HepG2 (cell line): ENCODE measurements at places on chromosomes 3 and 15.

DNA sequence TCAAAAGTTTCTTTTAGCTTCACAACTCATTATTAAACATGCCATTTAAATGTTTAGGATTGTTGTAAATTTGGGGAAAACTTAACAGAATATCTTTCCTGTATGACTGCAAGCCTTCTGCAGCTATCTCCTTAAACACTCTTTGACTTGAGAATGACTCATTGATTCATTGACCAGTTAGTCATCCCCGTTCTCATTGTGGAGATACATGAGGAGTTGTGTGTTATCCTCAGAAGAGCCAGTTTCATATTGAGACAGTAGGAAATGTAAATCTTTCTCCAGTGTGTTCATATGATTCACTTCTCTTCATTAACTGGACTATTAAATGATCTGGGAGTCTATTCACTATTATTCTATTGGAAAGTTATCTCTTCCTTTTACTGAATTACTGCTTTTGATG, 83.0 kb downstream of the CRYGS start:
- no peak overlapping the region for H3K4me3 ChIP-seq
- H3K36me3 ChIP-seq, result no peaks in the 10 kb centered on the region
- DNase-seq, result no peak
- H3K27ac ChIP-seq, result no peak overlapping the region

DNA sequence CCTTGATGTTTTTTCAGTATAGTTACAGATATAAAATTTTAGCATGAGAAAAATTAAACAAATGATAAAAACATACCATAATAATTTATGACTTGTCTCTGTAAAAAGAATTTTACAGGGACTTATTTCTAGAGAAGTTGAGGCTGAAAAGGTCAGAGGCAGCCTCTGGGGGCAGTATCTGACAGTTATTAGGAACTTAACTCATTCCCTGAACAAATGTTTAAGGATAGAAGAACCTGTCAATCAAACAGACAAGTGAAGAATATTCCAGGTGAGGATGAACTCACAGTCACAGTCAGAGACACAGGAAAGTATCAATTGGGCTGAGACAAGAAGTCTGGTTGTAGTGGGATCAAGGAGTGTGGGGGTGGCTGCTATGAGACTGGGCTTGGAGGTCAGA, 7.3 kb downstream of the MYLK start:
- no peaks in the 10 kb centered on the region for H3K36me3 ChIP-seq
- H3K27ac ChIP-seq, result no peak overlapping the region
- no peak overlapping the region for H3K4me3 ChIP-seq

- no peaks in the 10 kb centered on the region for H3K36me3 ChIP-seq
- DNase-seq, result no peak
- no peaks in the 10 kb centered on the region for H3K27me3 ChIP-seq
- peaks cover 36% of the 10 kb centered on the region for H3K4me1 ChIP-seq
- H3K4me3 ChIP-seq, result no peak overlapping the region
Measured at GRCh38 chr3:185981621-185982020, 43.8 kb upstream of the TRA2B start.

- no peak for DNase-seq
- no peaks in the 10 kb centered on the region for H3K27me3 ChIP-seq
- H3K36me3 ChIP-seq, result no peaks in the 10 kb centered on the region
- no peaks in the 10 kb centered on the region for H3K4me1 ChIP-seq
- no peak overlapping the region for H3K4me3 ChIP-seq
Measured at GRCh38 chr3:170753421-170754310, 116.3 kb downstream of the RPL22L1 start.

DNA sequence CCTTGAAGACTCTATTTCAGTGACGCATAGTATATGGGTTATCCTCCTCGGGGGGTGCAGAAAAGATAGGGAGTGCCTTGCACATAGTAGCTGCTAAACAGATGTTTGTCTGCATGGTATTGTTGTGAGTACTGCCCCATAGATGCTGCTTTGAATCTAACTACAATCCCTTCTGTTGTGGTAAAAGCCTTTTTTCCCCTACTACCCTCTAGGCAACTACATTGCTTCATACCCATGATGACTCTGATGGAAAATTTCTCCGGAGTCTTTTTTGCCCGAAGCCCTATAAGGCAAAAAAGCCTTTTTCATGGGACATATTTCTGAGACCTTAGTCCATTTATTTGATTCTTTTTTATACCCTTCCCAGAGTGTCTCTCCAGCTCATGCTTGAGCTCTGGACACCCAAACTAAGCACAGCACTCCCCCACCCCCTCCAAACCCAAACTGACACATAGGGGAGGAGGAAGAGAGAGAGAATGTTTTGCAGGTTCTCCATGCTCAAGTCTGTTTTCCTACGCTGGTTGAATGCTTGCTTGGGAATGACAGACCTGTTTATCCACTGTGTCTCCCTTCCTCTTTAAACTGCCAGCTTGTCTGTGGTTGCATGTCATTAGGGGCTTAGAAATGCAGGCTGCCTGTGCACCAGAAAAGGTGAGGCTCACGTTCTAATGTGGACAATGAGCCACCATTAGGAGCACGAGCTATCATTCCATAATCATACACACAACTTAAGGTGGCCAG, 52.9 kb downstream of the LRTM1 start:
- no peaks in the 10 kb centered on the region for H3K27me3 ChIP-seq
- H3K27ac ChIP-seq, result no peak overlapping the region
- DNase-seq, result no peak
- no peak overlapping the region for H3K4me3 ChIP-seq

DNA sequence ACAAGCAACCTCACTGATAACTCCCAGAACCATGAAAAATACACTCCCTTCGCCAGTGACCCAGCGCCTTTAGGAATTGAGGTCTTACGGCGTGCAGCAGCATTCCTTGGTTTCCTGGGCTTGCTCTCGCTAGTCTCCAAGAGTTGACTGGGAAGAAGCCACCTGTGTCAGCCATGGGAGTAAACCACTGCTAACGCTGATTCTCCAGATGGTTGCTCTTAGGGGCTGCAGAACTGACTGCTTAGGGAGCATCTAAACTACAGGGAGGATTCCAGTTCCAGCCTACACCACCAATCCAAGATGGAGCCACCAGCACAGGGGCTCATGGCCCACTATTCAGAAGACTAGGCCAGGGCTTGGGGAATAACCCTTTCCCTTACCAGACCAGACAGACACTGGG, 2.4 kb downstream of the RBPMS2 start:
- H3K4me1 ChIP-seq, result peaks cover 8% of the 10 kb centered on the region; the same call in 1 of the 2 replicates
- peaks cover 7% of the 10 kb centered on the region for H3K27me3 ChIP-seq
- no peak overlapping the region for H3K27ac ChIP-seq
- no peak for DNase-seq
- no peaks in the 10 kb centered on the region for H3K36me3 ChIP-seq

GRCh38 chr15:94125698-94126097, 105.7 kb upstream of the MCTP2 start:
- no peak overlapping the region for H3K4me3 ChIP-seq
- DNase-seq, result no peak
- no peaks in the 10 kb centered on the region for H3K4me1 ChIP-seq
- H3K27me3 ChIP-seq, result no peaks in the 10 kb centered on the region
- H3K27ac ChIP-seq, result no peak overlapping the region

DNA sequence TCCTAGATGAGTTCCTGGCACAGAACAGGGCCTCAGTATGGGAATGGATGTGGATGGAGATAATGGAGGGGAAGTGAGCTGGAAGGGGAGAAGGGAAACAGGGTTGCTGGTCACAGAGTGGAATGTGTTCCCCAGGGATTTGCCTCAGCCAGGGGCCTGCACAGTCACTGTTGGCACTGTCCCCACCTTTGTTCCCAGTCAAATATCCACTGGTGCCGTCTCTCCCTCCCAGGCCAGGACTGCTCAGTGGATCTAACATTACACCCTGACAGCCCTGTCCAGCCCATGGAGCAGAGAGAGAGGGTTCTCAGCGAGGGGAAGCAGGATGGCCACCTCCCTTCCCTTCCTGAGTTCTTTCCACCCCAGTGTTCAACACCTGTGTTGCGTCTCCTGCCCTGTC, 1.5 kb upstream of the PPP1R2 start:
- H3K27me3 ChIP-seq, result no peaks in the 10 kb centered on the region; the same call in 2 of the 3 replicates
- no peaks in the 10 kb centered on the region for H3K36me3 ChIP-seq
- H3K27ac ChIP-seq, result no peak overlapping the region
- H3K4me3 ChIP-seq, result peak overlapping the region; percentile 91; the same call in 1 of the 2 replicates
- DNase-seq, result no peak

- H3K4me3 ChIP-seq, result no peak overlapping the region
- no peaks in the 10 kb centered on the region for H3K36me3 ChIP-seq
- no peak for DNase-seq
- no peak overlapping the region for H3K27ac ChIP-seq
- H3K4me1 ChIP-seq, result no peaks in the 10 kb centered on the region
Measured at GRCh38 chr3:5428607-5429516, 241.4 kb downstream of the EDEM1 start.

- peaks cover 2% of the 10 kb centered on the region; the same call in 1 of the 2 replicates for H3K36me3 ChIP-seq
- no peak overlapping the region for H3K27ac ChIP-seq
- H3K4me1 ChIP-seq, result peaks cover 15% of the 10 kb centered on the region
- no peak overlapping the region for H3K4me3 ChIP-seq
- DNase-seq, result no peak
Measured at GRCh38 chr15:40053831-40054604, 15.0 kb upstream of the SRP14 start.

- no peaks in the 10 kb centered on the region for H3K4me1 ChIP-seq
- no peaks in the 10 kb centered on the region for H3K36me3 ChIP-seq
- H3K27me3 ChIP-seq, result no peaks in the 10 kb centered on the region
- no peak overlapping the region for H3K4me3 ChIP-seq
- H3K27ac ChIP-seq, result no peak overlapping the region
- DNase-seq, result no peak
Measured at GRCh38 chr3:153911116-153911515, 210.1 kb upstream of the ARHGEF26 start.

GRCh38 chr15:63473999-63474809, 30.2 kb upstream of the USP3 start:
- H3K4me3 ChIP-seq, result peak overlapping the region; percentile 52
- peak; percentile 99 for DNase-seq
- H3K27me3 ChIP-seq, result no peaks in the 10 kb centered on the region
- H3K36me3 ChIP-seq, result no peaks in the 10 kb centered on the region
- H3K27ac ChIP-seq, result peak overlapping the region; percentile 90
- peaks cover 72% of the 10 kb centered on the region for H3K4me1 ChIP-seq

DNA sequence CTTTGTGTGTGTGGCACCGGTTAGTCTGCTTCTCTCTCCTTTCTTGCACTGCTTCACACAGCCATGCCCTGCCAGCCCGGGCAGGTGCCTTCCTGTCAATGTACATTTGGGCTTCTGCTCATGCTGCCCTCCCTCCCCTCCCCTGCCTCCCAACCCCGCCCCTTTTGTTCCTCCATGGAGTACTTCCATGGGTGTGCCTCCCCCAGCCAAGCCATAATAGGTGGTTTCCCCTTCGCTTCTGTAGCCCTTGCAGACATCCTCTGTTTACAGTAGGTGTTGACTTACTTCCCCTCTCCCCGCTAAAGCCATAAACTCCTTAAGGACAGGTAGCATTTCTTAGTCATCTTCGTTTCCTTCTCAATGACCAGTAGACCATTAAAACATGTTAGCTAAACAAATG, 31.8 kb upstream of the CRTC3 start:
- H3K36me3 ChIP-seq, result peaks cover 6% of the 10 kb centered on the region
- no peak for DNase-seq
- no peaks in the 10 kb centered on the region for H3K4me1 ChIP-seq
- H3K27ac ChIP-seq, result no peak overlapping the region

DNA sequence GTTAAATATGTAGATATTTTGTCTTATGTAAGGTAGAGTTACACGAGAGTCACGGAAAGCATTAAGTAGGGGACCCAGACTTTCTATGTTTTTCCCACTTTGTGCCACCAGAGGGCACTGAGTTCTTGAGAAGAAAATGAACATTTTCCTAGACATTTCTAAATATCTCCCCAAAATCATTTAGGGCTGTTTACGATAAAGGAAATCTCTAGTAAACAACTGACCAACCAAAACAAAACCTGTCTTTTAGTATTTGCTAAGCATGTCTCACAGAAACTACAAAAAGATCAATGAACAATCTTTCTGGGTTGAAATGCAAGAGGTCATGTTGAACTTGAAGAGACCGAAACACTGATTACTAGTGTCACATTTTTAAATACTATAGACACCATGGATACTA, 16.1 kb downstream of the POU1F1 start:
- no peaks in the 10 kb centered on the region for H3K27me3 ChIP-seq
- no peaks in the 10 kb centered on the region for H3K4me1 ChIP-seq
- H3K27ac ChIP-seq, result no peak overlapping the region
- no peak overlapping the region for H3K4me3 ChIP-seq
- H3K36me3 ChIP-seq, result no peaks in the 10 kb centered on the region
- peak; percentile 39 for DNase-seq

DNA sequence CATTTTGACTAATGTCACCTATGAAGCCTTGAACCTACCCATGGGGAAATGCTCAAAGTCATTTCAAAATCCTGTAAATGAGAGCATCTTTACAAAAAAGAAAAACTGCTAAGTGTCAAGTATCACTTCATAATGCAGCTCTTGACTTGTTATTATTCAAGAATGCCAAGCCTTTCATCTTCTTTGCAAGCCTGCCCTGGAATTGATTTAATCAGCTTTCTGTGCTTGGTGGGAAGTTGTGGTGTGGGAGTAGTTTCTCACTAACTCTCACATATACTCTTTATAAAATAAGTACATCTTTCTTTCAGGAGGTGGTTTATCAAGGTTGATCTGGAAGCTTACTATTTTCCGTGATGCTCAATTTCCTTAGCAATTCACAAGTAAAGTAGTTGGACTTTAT, 43.6 kb downstream of the RYR3 start:
- DNase-seq, result no peak
- no peak overlapping the region for H3K4me3 ChIP-seq

- no peak overlapping the region for H3K4me3 ChIP-seq
- DNase-seq, result no peak
- no peak overlapping the region for H3K27ac ChIP-seq
- H3K27me3 ChIP-seq, result no peaks in the 10 kb centered on the region
- no peaks in the 10 kb centered on the region for H3K36me3 ChIP-seq
Measured at GRCh38 chr15:25947323-25948314, 84.5 kb upstream of the ATP10A start.

- no peaks in the 10 kb centered on the region for H3K36me3 ChIP-seq
- peaks cover 31% of the 10 kb centered on the region for H3K4me1 ChIP-seq
- no peak for DNase-seq
- no peaks in the 10 kb centered on the region for H3K27me3 ChIP-seq
- no peak overlapping the region; the same call in 1 of the 2 replicates for H3K4me3 ChIP-seq
Measured at GRCh38 chr3:196320137-196320536, 2.1 kb upstream of the DYNLT2B start.

GRCh38 chr3:31124373-31124772, 229.9 kb upstream of the GADL1 start:
- H3K4me3 ChIP-seq, result no peak overlapping the region
- no peaks in the 10 kb centered on the region for H3K4me1 ChIP-seq
- no peak for DNase-seq
- no peaks in the 10 kb centered on the region; the same call in 1 of the 2 replicates for H3K27me3 ChIP-seq
- H3K36me3 ChIP-seq, result no peaks in the 10 kb centered on the region

GRCh38 chr15:32716216-32716914, 1.4 kb upstream of the GREM1 start:
- no peaks in the 10 kb centered on the region for H3K36me3 ChIP-seq
- peaks cover 12% of the 10 kb centered on the region for H3K27me3 ChIP-seq
- no peak for DNase-seq
- H3K4me3 ChIP-seq, result no peak overlapping the region
- H3K27ac ChIP-seq, result no peak overlapping the region
